Right ventricle myocardium superior (tissue), 1 donor: ENCODE measurements at places on chromosomes 2 and 18. TPM values are rescaled to one million over a fixed set of nuclear protein-coding genes. Genes with fewer than 3 reads are reported as not detected.
A peak's percentile ranks its signal among the peaks of the same experiment; 100 is the strongest.

GRCh38 chr18:21741562-21742314 lies 1.1 kb downstream of the MIB1 start:
- peak; percentile 56 for DNase-seq

DNA sequence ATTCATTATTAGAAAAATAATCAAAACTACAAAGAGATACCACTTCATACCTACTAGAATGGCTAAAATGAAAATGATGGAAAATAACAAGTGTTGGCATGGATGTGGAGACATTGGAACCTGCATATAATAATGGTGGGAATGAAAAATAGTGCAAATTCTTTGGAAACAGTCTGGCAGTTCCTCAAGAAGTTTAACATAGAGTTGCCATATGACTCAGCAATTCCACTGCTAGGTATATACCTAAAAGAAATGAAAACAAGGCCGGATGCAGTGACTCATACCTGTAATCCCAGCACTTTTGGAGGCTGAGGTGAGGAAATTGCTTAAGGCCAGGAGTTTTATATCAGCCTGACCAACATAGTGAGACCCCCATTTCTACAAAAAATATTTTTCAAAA lies 41.6 kb upstream of the ACYP2 start:
- DNase-seq = no peak

DNA sequence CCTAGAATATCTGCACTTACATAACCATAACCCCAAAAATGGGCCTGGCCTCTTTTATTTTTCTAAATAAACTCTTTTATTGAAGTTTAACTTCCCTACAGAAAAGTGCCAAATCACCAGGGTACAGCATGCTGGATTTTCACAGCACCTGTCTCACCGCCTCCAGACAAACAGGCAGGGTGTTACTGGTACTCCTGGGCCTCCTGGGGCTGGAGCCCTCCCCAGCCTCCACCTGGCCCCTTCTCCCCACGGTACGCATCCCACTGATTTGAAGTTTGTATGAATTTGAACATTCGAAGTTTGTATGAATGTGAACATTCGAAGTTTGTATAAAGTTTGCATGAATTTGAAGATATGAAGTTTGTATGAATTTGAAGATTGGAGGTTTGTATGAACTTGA lies 232.1 kb downstream of the NDUFA10 start:
- DNase-seq = peak; percentile 9

DNA sequence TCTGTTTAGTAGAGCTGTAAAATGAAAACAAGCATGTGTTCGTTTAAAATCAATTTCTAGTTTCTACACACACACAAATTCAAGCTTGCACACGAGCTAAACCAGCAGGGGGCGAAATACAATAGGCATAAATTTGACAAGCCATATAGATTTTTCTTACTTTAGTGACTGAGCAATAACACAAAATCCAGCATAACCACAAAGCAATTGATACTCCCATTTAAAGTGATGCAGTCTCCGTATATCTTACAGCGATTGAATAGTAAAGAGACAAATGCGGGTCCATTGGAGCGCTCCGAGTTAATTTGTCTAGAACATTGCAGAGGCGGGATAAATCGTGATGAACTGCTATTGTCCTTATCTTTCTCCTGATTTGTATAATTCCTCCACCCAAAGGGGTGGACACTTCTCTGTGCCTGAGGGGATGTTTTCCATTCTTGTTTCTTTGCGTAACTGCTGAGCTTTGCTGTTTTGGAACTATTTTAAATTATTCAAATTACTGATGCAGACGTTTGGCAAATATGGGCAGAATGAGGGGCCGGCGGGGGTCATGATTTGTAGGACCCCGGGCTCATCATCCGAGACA lies 1.2 kb upstream of the AFTPH start:
- peak; percentile 52 for DNase-seq

GRCh38 chr2:163690896-163691295 lies 44.9 kb downstream of the FIGN start:
- no peak for DNase-seq

The RAB17 gene
- 4.1 TPM for total RNA-seq

The KATNAL2 gene
- 3.0 TPM for total RNA-seq

The RASGRP3 gene
- total RNA-seq = 53.1 TPM

The DSC1 gene
- 4.6 TPM for total RNA-seq
